ENCODE measurements at places on chromosomes 6 and 20.

GRCh38 chr20:48298851-48299484, 513.7 kb upstream of the SULF2 start:
- peak; percentile 87 for DNase-seq

DNA sequence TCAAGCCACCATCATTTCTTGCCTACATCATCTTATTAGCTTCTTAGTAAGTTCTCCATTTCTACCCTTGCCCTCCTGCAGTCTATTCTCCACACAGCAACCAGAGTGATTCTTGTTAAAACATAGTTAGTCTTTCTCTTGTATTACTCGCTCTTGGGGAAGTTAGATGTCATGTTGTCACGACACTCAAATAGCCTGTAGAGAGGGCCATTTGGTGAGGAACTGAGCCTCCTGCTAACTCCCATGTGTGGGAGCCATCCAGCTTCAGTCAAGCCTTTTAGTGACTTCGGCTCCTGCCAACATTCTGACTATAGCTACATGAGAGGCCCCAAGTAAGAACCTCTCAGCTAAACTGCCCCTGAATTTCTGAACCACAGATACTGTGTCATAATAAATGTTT, 395.4 kb downstream of the CDC5L start:
- DNase-seq: no peak

- DNase-seq: no peak
Observed at GRCh38 chr6:142302421-142303175, 791 bp downstream of the ADGRG6 start.

GRCh38 chr6:165167861-165168260, 141.5 kb downstream of the C6orf118 start:
- no peak for DNase-seq

- peak; percentile 93 for DNase-seq
Observed at GRCh38 chr6:33672808-33673207, 38.7 kb downstream of the UQCC2 start.

- DNase-seq: no peak
Observed at GRCh38 chr6:32200711-32201475, 8.4 kb upstream of the GPSM3 start.

DNA sequence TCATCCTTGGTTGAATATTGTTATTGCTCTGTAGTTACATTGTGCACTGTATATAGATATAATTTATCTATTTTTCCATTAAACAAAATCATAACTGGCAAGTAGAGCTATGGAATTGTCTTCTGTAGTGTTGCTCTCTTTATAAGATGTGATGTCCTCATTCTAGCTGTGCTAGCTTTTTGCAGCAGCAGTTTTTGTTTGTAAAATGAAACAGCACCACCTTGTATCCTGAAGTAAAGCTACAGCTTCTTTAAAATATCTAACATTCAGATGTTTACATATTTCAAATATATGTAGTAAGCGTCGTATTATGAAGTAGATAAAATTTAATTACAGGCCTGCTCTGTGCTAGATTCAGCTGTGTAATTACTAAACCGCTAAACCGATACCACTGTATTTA, 328.8 kb upstream of the MANEA start:
- DNase-seq: no peak

GRCh38 chr20:23090147-23090546, 4.0 kb upstream of the CD93 start:
- no peak for DNase-seq

DNA sequence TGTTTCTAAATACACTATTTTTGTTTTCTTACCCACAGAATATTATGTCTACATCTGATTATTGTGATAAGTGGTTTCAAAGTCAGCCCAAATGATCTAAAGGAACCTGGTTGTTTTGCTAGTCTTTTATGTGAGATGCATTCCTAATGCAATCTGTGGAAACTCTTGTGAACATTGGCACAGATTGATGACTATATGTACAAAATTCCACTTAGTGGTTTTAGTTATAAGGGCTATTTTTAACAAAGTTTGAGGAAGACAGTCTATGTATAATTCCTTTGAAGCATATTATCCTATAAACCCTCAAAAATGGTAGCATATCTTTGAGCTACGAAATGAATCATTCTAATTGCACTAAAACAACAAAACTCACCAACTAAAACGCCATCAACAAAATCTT, 140.9 kb downstream of the GRIK2 start:
- no peak for DNase-seq

GRCh38 chr20:11891077-11891775, 26.5 kb upstream of the BTBD3 start:
- DNase-seq: peak; percentile 69

DNA sequence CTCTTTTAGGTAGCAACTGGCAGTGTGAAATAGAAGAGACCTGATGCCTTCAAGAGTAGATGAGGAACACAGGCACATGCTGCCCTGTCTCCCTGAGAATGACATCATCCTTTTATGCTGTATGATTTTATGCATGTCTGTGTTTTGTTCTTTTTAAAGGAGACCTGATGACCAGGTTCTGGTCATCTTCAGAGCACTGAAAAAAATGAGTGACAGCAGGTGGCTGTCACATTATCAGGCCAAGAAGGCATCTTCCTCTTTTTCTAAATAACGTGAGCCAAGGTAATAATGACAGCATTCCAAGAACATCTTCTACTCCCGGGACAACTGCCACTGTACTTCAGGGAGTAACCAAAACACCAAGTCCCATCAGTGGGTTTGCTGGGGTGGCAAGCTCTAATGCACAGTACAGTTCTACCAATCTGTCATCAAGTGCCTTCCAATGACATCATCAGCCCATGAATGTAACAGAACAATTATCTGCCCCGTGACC, 28.9 kb downstream of the CNKSR3 start:
- DNase-seq: no peak

GRCh38 chr20:49608752-49609670, 41.1 kb upstream of the PTGIS start:
- DNase-seq: peak; percentile 90

DNA sequence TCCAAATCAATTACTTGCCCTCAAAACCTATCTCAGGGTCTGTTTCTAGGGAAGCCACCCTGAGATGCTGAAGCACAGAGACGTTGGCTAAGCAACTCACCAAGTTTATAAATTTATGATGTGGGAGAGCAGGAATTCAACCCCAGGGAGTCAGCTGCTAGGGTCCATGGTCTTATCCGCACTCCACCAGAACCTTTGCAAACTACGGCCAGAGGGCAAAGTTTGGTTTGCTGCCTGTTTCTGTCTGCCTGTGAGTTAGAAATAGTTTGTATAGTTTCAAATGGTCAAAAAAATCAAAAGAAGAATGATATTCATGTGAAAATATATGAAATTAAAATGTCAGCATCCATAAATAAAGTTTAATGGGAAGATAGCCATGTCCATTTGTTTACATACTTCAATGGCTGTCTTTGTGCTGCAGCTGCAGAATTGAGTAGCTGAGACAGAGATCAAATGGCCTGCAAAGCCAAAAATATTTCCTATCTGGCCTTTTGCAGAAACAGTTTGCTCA, 83.7 kb upstream of the ZFP64 start:
- no peak for DNase-seq

DNA sequence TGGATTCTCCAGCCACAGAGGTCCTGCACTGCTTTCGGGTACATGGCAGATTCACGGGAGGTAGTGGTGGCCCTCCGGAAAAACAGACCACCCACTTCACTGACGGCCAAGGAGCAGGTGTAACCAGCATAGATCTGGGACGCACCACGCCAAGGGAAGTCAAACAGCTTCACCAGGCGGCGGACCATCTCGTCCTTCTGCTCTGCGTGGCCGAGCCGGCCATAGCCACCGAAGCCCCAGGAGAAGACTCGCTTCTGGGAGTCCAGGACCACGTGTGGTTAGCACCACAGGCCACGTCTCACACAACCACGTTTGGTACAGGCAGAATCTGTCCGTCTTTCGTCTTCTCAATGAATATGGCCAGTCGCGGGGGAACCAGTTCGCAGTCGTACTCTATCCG, 184.8 kb upstream of the COL21A1 start:
- no peak for DNase-seq

- no peak for DNase-seq
Observed at GRCh38 chr20:59809630-59810448, 123.6 kb downstream of the SYCP2 start.

- DNase-seq: peak; percentile 73
Observed at GRCh38 chr6:16741112-16742016, 19.9 kb downstream of the ATXN1 start.

- peak; percentile 15 for DNase-seq
Observed at GRCh38 chr6:90375681-90376439, 79.2 kb upstream of the BACH2 start.

DNA sequence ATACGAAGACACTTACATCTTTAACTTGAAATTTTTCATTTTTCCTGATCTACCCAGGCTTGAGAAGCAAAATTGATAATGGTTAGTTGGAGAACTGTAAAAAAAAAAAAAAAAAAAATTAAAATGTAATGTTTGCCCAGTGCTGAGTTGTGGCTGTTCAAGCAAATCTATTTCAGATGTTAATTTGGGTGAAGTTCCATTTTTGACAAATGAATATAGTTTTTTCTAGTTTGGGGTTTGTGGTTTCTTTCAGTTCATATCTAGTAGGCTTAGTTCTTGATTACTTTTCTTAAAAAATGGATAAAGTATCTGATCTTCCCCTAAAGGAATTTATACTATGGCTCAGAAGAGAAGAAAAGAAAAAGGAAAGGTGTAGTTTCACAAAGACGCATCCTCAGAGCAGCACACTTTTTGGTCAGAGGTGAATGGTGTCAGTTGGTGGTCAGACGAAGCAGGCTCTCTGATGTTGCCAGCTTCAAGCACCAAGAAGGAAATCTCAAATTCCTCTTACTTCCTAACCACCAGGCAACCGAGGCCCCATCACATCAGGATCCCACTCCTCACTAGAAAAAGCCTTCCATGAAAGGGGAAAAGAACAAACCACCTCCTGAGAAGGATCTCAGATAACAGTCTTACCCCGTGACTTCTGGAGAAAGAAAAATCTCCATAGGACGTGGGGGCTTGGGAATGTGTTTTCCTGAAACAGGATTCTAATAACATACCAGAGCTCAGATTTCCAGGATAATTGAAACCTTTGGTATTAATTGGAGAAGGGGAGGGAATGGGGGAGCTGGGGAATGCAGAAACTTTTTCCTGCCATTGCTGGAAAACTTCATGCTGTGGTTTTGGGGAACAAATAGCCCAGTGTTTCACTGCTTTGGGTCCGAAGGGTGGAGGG, 396.2 kb downstream of the CD83 start:
- no peak for DNase-seq

DNA sequence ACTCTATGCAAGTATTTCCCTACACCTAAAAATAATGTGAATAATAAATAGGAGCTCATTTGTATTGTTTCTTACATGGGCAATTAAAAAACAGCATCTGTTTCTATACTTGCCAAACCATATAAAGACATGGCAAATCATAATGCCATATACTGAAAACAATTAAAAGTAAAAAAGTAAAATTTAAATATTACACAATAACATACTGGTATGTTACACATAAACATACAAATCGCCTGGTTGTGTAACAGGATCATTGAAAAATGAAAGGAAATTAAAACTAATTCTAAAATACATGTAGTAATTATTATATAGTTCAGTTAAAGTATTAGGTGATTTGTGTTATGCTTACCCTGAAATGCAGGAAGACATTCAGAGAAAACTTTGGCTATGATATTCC, 11.2 kb downstream of the NDUFAF4 start:
- no peak for DNase-seq

DNA sequence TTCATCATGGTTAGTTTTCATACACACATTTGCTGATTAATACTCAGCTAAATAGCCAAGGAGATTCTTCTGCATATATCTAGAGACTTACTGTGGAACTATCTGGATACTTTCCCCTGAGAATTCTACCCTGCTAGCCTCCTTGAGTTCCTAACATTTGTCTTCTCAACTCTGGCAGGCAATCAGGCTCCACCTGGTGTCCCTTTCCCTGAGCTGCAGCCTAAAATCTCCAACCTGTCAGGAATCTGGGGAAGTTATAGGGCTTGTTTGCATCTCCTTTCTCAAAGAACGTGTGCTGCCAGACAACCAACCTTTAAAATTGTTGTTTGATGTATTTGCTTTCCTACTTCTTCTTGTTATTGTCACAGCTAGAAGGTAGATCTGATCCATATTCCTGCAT, 73.4 kb downstream of the FUT9 start:
- peak; percentile 0 for DNase-seq

GRCh38 chr6:163148451-163149278, 265.9 kb upstream of the QKI start:
- DNase-seq: no peak

DNA sequence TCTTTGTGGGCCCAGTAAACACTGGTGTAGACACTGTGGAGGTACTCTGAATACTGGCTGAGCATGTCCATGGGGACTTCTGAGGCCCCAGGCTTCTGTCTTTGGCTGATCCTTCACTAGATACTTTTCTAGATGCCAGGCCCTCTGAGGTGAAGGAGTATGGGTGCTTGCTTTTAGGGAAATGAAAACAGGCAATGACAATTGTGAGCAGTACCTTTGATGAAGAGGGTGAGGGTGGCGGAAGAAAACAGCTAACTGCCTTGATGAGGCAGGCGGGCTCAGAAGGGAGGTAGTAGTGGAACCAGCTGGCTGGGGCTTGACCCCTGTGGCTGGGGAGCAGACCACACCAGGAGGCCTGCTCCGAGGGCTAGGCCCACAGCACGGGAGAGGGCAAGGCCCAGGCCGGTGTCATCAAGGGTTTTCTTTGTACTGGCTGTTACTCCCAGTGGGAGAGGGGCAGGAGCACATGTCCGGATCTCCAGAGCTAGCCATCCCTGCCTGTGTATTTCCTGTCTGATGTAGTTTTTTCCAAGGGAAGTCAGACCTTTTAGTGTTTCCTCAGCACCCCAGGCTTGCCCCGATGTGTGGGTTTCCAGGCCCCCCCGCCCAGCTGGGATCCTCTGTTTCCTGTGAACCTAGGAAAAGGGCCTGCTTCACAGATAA, 3.9 kb downstream of the PLCG1 start:
- DNase-seq: no peak

DNA sequence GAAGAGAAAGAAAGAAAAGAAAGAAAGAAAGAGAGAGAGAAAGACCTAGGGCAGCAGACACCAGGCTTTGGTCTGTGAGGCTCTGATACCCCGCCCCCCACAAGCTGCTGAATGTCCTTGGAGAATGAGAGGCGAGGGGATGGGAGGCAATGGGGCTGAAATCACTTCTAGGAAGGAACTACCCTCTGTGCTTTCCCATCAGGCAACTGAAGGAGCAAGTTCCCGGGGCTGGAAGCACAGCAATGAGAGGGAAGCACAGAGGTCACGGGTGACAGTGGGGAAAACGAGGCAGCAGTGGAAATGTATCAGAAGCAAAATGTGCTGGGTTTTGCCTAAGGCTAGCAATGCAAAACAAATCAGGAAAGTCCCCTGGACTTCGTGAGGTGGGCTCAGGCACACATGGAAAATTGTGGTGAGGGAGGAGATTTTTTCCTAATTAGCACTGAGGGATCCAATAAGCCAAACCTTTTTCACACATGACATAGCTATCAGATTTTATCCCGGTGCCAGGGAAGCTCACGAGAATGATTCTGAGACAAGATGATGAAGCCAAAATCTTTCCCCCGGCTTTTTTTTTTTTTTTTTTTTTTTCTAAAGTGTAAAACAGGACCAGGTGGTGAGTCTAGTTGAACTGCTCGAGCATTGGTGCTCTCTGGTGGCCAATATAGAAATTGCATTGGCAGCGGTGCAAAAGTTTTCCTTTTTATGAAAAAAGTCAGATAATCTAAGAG, 16.8 kb upstream of the ARFGEF2 start:
- DNase-seq: peak; percentile 82

- no peak for DNase-seq
Observed at GRCh38 chr6:43717389-43717788, 29.8 kb upstream of the MRPS18A start.
